ENCODE measurements at places on chromosomes 7 and 10. TPM values are rescaled to one million over a fixed set of nuclear protein-coding genes. Genes with fewer than 3 reads are reported as not detected.

The H2BK1 gene
- not detected for total RNA-seq

The SERPINE1 gene
- 1,155 TPM for total RNA-seq

The ENKUR gene
- total RNA-seq, result not detected

The CALML5 gene
- total RNA-seq, result not detected

The ACBD7 gene
- 3.9 TPM for total RNA-seq

The SMO gene
- 17.8 TPM for total RNA-seq

The UBE3C gene
- total RNA-seq, result 50.8 TPM

The FAM237B gene
- not detected for total RNA-seq

The GRM8 gene
- total RNA-seq, result not detected

The OPN4 gene
- total RNA-seq, result not detected

The HGF gene
- total RNA-seq, result 30.3 TPM

The UNC5B gene
- 17.1 TPM for total RNA-seq

The NKX2-3 gene
- not detected for total RNA-seq

The NKX6-2 gene
- total RNA-seq, result not detected

The GPER1 gene
- 4.2 TPM for total RNA-seq

The IDI2 gene
- not detected for total RNA-seq

Data from bronchus fibroblast of lung (primary cell).